Esophagus squamous epithelium (tissue), 5 donors: ENCODE measurements at places on chromosomes 2 and 18.
A peak's percentile ranks its signal among the peaks of the same experiment; 100 is the strongest.

GRCh38 chr18:74516271-74517235 is 17.7 kb upstream of the CNDP1 start:
- no peak for DNase-seq

DNA sequence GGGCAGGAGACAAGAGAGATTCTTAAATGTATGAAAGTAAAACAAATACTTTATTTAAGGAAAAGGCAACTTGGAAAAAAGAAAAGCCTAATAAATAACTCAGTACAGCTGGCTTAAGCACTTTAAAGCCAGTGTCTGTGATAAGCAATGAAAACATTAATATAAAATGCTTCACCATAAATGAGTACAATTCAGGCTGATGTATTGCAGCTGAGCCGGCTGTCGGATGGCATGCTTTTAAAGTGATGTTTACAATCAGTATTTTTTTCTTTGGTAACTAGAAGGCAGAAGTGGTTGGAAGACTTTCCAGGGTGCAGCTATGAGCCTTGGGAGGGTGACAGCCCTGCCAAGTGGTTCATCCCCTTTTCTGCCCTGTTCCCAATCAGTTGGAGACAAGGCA is 58.7 kb upstream of the CELF4 start:
- DNase-seq = no peak

DNA sequence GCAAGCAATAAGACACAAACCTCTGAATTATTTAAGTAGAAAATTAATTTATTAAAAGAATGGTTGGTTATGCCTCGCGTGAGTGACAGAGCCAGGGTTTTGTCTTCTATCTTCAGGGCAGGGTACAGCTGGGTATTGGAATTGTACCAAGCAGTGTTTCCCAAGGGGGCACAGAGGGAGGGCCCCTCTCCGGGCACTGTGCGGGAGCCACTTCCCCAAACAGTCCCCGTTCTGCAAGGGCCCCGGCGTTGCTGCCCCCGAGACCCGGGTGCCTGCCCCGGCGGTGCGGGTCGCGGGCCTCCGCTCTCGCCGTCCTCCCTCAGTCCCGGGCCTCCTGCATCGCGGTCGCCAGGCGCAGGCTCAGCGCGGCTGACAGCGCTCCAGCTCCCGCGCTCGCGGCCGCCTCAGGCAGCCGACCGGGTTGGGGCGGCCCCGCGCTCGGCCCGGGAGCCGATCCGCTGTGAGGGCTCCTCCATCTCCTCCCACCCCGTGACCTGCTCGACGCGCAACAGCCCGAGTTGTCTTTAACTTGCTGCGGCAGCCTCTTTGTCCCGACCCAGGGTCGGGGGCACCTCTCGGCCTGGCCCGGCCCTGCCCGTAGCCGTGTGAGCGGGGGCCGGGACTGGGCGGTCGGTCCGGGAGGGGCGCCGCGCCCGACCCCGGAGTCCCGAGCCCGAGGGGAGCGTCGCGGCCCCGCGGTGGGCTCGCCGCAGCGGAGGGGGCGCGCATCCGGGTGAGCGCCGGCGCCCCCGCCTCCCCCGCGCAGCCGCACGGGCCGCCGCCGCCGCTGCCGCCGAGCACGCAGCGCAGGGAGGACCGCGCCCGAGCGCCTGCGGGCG is 620 bp upstream of the GALNT1 start:
- peak; percentile 4 for DNase-seq

DNA sequence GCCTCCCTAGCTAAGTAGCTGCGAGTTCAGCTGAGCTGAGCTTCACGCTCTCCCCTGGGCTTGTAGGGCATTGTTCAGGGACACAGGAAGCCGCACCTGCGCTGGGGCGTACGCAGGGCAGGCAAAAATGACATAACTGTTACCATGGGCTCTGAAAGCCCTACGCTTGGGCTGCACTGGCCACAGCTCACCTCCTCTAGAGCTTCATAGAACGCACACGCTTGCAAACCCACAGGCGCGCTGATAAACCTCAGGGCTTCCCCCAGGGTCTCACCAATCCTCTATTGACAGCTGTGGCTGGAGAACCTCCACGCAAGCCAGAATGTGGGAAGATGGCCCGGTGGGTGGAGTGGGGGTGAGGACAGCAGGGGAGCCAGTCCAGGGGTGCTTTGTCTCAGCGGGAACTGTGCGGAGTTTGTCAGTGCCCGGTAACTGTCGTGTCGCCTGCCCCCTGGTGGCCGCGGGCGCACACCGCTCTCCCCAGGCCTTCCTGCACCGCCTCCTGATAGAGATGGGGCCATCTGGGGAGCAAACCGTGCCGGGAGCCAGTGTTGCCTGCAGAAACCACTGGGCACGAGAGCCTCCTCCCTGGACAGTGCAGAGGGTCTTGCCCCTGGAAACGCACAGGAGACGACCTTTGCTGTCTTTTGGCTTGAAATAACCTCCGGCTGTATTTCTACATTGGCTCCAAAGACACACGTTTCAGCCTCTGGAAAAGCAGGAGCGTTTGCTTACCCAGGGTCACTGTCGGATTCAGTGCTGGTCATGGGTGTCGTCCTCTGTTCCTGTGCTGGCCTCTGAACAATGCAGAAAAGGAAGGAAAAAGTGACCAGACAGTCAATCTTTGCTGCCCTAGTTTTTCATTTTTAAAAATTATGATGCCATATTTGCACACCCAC is 17.0 kb upstream of the CIDEA start:
- DNase-seq = no peak

DNA sequence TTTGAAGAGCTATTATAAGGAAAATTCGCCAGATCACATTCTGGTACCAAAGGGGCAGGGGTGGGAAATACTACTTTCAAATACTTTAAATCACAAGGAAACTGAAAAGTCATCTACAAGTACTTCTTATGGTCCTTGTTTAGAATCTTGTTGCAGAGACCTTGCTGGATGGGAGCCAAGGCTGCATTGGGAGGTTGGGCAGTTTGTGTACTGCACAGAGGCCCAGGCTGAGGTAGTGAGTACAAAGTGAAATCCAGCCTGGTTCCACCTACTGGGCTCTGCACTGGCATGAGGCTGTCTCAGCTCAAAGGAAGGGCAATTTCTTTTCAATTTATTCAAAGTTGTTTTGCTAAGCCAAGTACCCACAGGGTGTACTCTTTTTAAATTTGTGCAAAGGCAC is 140.3 kb upstream of the DLX2 start:
- DNase-seq = no peak

- no peak for DNase-seq
Observed at GRCh38 chr2:84492571-84492970, 23.7 kb upstream of the DNAH6 start.

DNA sequence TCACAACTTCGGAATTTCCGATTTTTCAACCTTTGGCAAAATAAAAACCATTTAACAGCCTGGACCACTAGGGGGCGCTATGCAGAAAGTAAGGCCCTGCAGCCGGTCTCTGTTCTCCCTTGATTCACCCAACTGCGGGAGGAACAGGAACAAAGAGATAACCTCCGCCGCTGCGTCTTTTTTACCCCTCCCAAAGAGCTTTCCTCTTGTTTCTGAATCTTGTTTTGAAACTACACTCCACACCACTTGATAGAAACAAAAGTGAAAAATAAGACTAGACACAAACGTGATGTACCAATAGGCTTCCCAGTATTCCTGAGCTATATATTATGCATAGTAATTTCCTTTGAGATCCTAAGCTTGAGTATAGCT is 231.2 kb downstream of the MYO3B start:
- DNase-seq = peak; percentile 0

DNA sequence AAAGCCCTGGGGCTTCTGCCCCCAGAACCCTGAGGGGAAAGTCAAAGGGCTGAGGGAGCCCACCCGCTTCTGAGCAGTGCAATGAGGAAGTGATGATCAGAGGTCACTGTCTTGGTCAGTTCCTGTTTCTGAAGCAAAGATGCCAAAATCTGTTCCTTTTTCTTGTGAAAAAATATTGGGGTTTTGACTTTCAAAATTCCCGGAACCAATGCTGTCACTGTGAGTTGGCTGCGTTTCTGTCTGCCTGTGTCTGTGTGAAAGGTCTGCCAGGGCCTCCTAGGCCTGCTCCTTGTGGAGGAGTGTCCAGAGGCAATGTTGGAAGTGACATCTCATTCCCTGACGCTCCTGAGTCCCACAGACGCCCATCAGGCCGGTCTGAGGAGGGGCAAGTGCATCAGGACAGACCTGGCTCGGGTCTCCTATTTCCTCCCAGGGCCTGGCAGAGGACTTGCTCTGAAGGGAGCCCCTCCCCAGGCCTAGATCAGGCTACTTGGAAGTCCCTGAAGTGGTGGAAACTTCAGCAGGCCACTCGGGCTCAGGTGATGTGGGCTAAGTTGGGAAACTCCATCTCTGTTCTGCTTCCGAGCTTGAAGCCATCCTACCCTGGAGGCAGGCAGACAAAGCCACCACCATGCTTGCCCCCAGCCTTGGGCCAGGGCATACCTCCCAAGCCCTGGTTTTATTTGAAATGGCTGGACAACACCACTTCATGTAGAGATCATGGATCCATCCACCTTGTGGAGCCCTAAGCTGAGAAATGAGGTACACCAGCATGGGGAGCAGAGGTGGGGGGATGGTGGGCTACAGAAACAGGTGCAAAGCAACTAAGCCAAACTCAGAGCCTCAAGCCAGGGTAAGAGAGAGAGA is 51.0 kb downstream of the PKDCC start:
- no peak for DNase-seq

GRCh38 chr2:153487448-153487847 is 8.9 kb upstream of the RPRM start:
- no peak for DNase-seq

- DNase-seq = no peak
Observed at GRCh38 chr2:235579128-235579527, 85.3 kb downstream of the AGAP1 start.

GRCh38 chr18:32730068-32730467 is 42.8 kb downstream of the KLHL14 start:
- no peak for DNase-seq

DNA sequence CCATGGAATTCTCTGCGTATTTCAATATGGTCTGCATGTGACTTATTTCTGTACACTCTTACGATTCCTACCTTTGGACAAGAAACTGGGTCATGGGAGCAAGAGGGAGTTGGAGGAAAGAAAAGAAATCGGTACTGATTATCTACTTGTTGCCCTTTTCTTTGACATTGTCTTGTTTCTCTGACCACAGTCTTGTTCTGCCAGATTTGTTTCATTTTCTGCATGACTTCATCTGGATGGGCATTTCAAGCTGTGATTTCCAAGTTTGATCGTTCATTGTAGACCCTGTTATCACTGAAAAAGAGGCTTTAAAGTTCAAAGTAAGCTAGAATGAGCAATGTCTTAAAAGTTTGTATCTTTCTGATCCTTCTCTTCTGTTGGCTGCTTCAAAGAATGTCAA is 2186.3 kb upstream of the CELF4 start:
- no peak for DNase-seq

DNA sequence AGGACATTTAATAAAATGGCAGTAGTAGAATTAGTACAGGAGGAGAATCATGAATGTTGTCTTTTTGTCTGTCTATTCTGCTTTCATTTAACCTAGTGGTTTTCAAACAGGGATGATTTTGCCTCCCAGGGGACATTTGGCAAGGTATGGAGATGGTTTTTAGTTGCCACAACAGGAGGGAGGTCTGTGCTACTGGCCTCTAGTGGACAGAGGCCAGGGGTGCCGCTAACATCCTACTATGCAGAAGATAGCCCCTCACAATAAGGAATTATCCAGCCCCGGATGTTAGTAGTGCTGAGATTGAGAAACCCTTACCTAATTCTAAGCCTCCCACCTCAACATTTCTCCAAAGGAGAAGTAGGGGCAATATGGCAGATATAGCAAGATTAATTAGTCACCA is 18.3 kb downstream of the FASTKD2 start:
- DNase-seq = no peak

GRCh38 chr2:215540658-215541057 is 104.8 kb upstream of the FN1 start:
- DNase-seq = no peak

DNA sequence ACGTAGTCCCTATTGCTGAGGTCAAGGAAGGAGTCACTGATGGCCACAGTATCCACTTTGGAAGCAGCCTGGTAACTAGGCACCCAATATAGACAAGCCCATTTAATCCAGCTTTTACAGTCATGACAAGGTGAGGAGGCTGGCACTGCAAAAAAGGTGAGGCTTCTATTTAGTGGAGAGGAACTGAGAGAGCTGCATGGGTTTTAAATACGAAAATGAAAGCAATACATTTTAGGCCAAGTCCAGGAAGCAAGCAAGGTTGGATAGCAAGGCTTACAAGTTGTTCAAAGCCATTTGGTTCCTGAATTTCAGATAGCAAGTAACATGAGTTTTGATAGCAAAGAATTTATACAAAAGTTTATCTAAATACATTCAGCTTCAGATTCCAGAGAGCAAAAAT is 80.4 kb downstream of the SGPP2 start:
- no peak for DNase-seq

DNA sequence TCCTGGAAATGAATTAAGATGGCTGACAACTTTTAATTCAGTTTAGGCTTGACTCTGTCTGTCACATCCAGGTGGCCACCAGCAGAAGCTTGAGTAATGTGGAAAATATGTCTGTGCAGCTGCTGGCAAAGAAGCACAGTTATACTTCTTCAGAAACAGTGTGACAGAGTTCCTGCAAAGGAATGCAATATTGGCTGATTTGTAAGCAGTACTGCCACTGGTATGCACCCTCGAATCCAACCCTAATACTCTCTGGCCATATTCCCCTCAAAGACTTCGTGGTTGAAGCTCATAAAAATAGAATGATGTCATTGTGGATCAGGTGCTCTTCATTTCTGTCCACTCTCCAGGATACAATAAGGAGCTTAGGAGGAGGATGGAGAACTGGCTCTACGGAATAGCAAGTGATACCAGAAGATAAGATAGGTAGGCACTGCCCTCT is 86.2 kb downstream of the METTL8 start:
- DNase-seq = no peak

DNA sequence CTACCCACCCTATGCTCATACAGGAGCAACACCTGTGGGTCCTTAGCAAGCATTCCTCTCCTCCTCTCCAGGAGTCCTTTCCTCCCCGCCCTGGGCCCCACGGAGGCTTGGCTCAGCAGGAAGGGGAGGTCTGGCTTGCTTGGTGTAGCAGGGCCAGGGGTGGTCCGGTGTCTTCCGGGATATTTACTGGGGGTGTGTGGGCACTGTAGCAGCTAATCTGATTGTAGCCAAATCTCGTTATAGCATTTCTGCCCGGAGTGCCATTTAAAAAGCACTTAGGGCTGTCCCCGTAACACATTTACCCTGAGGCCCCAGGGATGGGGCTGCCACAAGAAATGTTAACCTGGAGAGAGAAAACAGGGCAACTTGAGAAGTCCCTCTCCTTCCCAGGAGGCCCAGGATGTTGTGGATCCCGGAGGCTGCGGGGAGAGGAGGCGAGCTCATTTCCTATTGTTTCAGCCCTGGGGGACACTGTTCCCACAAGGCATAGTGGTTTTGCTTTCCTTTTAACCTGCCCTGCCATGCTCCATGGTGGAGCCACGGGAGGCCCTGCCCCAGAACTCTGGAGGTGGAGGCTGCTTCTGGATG is 134.5 kb downstream of the CLIP4 start:
- no peak for DNase-seq

DNA sequence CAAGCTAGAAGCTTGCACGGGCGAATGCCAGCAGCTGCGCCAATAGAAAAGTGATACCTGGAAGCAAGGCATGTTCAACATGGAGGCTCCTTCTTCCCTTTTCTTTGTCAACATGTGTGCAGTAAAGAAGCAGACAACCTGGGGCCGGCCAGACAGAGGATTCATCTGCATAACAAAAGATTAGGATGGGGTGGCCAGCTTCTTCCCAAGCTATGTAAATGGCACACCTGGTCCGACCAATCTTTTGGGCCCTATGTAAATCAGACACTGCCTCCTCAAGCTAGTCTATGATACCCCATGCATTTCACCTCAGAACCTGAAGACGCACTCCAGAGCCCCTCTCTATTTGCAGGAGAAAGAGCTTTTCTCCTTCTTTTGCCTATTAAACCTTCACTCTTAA is 66.4 kb upstream of the TGFA start:
- DNase-seq = no peak

- DNase-seq = no peak
Observed at GRCh38 chr2:216392018-216392562, 19.8 kb upstream of the MARCHF4 start.
